ENCODE measurements at places on chromosomes 2 and 18.

DNA sequence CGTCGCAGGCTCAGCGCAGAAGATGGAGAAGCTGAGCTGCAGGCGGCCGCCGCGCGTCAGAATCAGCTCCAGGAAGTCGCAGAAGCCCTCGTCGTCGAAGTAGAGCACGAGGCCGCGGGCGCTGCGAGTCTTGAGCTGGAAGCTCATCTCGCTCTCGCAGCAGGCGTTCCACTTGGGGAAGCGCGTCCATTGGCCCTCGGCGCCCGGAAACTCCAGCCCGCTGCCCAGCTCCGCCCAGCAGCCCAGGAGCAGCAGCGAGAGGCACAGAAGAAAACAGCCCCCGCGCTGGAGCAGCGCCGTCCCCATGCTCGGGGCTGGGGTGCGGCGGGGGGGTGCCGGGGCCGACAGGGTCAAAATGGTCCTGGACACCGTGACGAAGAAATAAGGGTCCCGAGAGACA, 4.0 kb downstream of the NRXN1 start:
- no peak for ATAC-seq

GRCh38 chr2:232465061-232465460, 9.1 kb downstream of the ALPI start:
- no peak for ATAC-seq

DNA sequence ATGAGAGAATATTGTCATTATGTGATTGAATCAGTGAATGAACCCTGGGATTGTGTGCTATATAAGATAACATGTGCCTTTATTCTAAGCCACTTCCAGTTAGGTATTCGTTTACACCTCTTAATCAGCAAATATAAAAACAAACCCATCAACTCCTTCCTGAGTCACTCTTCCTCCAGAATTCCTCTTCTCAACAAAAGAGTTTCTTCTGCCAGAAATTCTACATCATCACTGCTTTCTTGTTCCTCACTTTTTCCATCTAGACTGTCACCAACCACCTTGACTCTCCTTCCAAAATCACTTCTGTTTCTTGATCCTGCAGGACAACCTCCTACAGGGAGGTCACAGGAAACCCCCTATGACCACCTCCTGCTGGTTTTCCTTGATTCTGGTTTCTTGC, 261.4 kb downstream of the CYP26B1 start:
- no peak for ATAC-seq

GRCh38 chr18:46458472-46458871, 198.5 kb downstream of the LOXHD1 start:
- ATAC-seq = no peak

- no peak for ATAC-seq
These were observed 95.9 kb upstream of the SIX2 start for GRCh38 chr2:45105050-45105582.

- no peak for ATAC-seq
These were observed 46.2 kb upstream of the ACMSD start for GRCh38 chr2:134792186-134792585.

DNA sequence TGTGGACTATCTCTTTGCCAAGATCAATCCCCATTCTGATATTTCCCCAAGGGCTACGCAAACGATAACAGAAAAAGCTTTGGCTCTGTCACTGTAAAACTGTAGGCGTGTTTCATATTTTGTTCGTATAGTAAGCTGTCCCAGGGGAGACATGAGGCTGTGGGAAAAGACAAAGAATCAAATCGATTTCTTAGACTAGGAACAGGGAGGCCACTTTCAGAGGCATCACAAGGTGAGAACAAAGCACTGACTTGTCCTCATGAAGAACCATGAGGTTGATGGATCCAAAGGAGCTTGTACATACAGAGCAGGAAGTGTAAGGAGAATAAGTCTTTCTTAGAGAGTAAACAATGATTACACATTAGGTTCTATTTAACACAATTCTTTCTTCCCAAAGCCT, 255.7 kb downstream of the HNMT start:
- ATAC-seq = no peak

GRCh38 chr2:25692143-25692542, 18.8 kb upstream of the DTNB start:
- ATAC-seq = no peak

DNA sequence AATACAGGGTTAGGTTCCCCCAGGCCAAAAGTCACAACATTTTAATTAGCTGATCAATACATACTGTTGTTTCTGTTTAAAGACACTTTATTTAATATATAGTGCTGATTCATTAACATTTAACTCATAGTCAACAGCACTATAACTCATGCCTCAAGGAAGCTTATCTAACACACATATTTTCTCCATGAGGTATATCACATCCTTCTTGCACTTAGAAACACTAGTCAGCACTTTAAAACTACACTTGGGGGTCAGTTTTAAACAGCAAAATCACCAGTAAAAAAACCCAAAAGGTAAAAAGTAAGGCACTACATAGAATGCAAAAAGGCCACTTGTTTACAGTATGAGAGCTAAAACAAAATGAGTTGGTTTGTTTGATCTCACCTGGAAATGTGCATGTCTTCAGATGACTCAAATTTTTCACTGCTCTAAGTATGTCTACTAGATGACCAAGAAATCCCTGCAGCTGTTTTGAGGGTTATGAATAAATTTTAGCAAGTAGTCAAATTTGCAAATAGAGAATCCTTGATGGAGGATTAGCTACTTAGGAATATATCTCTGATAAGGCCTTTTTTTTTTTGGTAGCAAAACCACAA, 54.1 kb upstream of the EPB41L5 start:
- ATAC-seq = no peak

DNA sequence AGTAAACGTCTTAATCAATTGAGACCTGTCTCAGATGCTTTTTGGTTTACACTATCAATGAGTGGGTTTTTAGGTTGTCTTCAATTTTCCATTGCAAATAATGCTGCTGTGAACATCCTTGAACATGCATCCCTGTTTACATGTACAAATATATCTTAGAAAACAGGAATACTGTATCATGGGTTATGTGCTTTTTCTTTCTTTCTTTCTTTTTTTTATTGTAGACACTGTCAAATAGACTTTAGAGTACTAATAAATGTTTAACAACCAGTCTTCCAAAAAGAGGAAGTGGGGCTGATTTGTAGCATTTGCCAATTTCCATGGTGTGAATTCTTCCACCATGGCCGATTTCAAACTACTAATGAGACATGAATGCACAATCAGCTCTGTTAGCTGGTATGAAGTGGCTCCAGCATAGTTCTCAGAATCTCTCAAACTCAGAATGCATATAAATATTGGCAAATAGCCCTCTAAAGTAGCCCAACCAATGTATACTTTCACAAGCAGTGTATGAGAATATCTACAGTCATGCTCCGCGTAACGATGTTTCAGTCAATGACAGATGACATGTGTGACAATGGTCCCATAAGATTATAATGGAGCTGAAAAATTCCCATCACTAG, 50.3 kb upstream of the B3GNT2 start:
- peak; percentile 41 for ATAC-seq

GRCh38 chr18:46437061-46437460, 220.0 kb downstream of the LOXHD1 start:
- ATAC-seq = no peak

- ATAC-seq = no peak
These were observed 908.2 kb downstream of the TSN start for GRCh38 chr2:122663620-122664019.

DNA sequence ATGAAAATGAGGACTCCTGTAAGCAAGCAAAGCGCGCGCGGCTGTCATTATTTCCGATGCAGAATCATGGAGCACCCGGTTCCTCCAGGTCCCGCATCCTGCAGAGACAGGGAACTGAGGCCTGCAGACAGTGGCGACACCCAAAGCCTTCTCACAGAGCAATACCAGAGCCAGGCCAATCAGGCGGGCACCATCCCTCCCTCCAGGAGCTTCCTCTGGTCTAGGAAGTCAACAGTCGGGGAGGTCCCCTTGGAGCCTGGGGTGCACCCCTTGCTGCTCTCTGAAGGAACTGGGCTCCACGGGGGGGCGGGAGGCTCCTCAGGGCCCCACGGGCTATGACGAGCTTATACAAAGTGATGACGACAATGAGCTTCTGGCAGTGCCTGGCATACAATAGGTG, 60.3 kb upstream of the HPCAL1 start:
- ATAC-seq = no peak

- ATAC-seq = no peak
These were observed 36.3 kb downstream of the SMAD4 start for GRCh38 chr18:51066273-51066672.

GRCh38 chr2:231709636-231709980, 1.3 kb downstream of the PTMA start:
- no peak for ATAC-seq

- ATAC-seq = no peak
These were observed 42.4 kb upstream of the DDX18 start for GRCh38 chr2:117771969-117772630.
